ENCODE measurements at places on chromosomes 1 and 21. TPM values are rescaled to one million over a fixed set of nuclear protein-coding genes. Genes with fewer than 3 reads are reported as not detected.

CRYAA gene
- total RNA-seq = not detected

MAP3K21 gene
- 0.26 TPM for total RNA-seq

GJA8 gene
- total RNA-seq = not detected

MATN1 gene
- total RNA-seq = not detected

PLA2G2A gene
- total RNA-seq = not detected

CADM3 gene
- 0.21 TPM for total RNA-seq

DNA sequence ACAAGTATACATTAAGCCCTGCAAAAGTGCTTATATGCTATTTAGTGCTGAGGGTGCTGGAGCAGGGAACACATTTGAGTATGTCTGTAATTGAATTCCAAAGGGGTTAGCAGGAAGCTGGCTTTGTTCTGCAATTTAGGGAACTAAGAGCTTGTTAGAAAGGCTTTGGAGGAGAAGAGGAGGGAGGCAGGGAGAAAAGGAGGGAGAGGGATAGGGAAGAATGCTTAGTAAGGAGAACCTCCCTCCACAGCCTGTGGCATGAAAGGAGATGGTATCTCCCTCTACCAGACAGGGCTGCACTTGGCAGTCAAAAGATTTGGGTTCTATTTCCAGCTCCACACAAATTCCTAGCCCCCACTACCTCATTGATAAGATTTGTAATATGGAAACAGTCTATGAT is 217.8 kb downstream of the DAB1 start:
- no peak for DNase-seq

GRCh38 chr1:205658943-205659581 is 21.2 kb downstream of the SLC45A3 start:
- no peak for DNase-seq

All from pulmonary artery endothelial cell (primary cell).